ENCODE measurements at places on chromosomes 12 and 14. TPM values are rescaled to one million over a fixed set of nuclear protein-coding genes. Genes with fewer than 3 reads are reported as not detected.

The ADAMTS20 gene
- total RNA-seq, result not detected

The ADGRD1 gene
- total RNA-seq, result 40.6 TPM

The ASIC1 gene
- 3.9 TPM for total RNA-seq

The CCDC60 gene
- total RNA-seq, result not detected

The CIROP gene
- 0.31 TPM for total RNA-seq

The SLC2A14 gene
- not detected for total RNA-seq

The TOMM20L gene
- not detected for total RNA-seq

DNA sequence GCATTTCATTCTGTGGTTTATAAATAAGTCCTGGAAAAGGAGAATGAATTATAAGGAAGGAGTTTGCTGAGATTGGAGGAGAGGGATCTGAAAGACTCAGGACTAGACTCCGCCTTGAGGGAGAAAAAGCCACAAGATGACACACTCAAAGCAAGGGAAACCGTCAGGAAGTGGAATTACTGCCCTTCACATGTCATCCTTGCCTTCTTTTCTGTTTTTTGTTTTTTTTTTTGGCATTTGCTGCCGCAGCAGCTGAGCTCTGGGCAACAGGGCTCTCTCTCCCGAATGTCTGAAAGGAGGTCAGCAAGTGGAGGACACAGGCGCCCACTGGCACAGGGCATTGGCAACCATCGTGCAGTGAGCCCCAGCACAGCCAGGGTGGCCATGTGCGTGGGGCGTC lies 344.9 kb downstream of the DPF3 start:
- no peak for ATAC-seq

- no peak for ATAC-seq
These were observed 260.5 kb downstream of the NEDD1 start for GRCh38 chr12:97167598-97167997.

DNA sequence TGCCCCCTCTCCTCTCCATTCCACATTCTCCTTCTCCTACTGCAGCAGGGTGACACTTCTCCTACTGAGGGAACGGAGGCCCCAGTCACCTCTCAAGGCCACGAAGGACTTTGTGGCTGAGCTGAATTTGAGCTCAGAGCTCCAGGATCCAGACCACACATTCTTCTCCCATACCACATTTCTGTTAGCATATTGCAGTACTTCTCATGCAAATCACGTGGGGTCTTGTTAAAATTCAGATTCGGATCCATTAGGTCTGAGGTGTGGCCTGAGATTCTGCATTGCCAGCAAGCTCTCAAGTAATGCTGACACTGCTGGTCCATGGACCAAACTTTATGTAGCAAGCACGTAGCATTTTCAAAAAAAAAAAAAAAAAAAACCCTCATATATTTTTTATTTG lies 9.6 kb upstream of the IFI27L2 start:
- ATAC-seq, result no peak

GRCh38 chr12:25301798-25302197 lies 51.1 kb upstream of the KRAS start:
- ATAC-seq, result no peak

DNA sequence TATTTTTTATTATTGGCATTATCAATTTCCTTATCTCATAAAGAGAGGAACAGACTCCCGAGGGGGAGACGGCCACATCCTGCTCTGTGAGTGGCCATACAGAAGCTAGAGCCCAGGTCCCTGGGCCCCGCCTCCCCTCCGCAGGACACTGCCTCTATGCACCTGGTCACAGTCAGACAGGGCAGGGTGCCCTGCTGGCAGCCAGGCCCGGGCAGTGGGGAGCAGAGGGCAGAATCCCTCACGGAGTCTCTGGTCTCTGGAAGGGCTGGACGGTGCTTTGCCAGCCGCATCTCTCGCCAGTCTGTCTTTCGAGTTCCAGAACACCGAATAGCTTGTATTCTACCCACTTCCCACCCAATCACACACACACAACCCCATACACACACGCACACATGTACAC lies 16.4 kb upstream of the CACNA2D4 start:
- no peak for ATAC-seq

GRCh38 chr12:42552822-42553221 lies 36.7 kb downstream of the PRICKLE1 start:
- no peak for ATAC-seq

GRCh38 chr12:66269757-66270383 lies 32.4 kb upstream of the HELB start:
- no peak for ATAC-seq

GRCh38 chr12:6641131-6641530 lies 5.4 kb upstream of the LPAR5 start:
- no peak for ATAC-seq

- ATAC-seq, result no peak
These were observed at the start of gene DBX2 for GRCh38 chr12:45050751-45051571. TSS of gene DBX2 (minus strand) at chr12:45051099. CDS start at chr12:45050927, 172 bp downstream.

DNA sequence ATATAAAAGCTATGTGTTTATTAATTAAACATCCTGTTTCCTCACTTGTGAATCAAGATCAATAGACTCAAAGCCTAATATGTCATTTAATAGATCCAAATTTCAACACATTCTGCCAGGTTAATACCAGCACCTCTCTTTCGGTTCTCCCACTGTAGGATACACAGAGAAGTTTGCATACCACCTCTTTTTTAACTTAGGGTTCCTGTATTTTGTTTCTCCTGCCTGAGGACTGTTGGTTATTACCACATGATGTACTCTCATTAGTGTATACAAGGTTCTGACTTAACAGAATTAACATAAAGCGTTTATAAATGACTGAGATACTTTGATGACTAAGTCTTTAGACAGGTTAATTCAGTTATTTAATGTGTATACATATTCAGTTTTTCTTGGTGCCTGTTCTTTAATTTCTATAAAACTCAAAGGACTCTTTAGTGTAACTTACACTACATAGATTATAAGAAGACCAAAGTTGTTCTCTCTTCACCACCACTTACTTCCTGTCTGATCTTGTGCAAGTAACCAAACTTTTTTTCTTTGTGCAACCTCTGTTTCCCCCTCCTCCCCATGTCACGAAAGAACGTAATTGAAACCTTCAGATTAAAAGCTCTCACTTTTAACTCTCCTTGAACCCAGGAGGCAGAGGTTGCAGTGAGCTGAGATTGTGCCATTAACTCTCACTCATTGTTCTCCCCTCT lies 89.8 kb upstream of the DNM1L start:
- no peak for ATAC-seq

- ATAC-seq, result no peak
These were observed 37.4 kb downstream of the SLC6A15 start for GRCh38 chr12:84875241-84875640.
